Effector CD8-positive, alpha-beta T cell (primary cell): ENCODE measurements at places on chromosomes 5 and 9.

DNA sequence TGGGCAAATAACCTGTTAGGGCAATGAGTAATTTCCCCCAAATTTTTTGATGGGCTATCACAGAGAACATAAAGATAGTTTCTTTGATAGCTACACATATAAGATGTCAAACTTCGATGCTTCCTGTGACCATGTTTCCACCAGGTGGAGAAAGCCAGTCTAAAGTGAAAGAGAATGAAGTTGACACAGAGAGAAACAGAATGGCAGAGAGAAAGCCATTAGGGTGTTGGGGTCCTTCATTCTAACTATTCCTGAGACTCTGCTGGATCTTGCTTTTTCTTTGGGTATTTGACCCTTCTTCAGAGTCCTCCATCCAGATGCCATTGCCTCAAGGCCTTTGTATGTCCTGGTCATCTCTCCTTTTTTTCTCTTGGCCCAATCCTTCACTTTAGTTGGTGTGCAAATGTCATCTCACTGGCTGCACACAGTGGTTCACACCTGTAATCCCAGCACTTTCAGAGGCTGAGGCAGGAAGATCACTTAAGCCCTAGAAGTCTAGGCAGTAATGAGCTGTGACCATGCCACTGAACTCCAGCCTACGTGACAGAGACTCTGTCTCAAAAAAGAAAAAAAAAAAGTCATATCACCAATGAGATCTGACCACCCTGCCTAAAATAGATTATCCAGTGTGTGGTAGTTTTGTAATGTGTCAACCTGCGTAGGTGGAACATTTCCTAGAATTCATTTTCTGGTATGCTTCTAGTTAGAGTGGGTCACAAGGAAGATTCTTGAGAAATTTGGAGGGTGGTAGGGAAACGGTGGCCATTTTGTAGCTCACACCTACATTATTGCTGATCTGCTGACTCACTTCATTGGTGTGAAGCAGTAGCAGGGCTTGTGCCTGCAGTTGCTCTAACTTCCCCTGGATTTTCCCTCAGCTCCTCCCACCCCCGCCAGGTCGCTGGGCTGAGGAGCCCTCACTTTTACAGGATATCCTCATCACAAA is 20.8 kb upstream of the KIF2A start:
- DNase-seq, result no peak

- no peak for DNase-seq
These were observed 406.0 kb downstream of the HINT1 start for GRCh38 chr5:130759061-130759460.

- no peak for DNase-seq
These were observed 33.4 kb downstream of the LPCAT1 start for GRCh38 chr5:1490376-1490775.

DNA sequence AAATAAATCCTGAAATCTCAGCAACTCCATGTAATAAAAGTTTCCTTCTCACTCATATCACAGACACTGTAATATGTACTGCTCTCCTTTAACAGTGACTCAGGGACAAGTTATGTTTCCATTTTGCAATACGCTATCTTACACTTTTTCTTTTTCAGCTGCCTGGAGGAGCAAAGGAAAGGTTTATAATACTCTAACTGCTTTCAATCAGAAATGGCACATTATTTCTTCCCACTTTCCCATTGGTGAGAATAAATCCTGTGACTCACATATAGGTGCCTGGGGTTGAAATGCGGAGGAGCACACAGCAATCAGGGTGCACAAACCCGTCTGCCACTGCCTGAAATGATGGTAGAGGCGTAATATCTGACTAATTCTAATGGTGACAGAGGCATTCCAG is 186.6 kb downstream of the HINT1 start:
- DNase-seq, result no peak

- DNase-seq, result no peak
These were observed 102.2 kb downstream of the MAP1B start for GRCh38 chr5:72209147-72210115.

DNA sequence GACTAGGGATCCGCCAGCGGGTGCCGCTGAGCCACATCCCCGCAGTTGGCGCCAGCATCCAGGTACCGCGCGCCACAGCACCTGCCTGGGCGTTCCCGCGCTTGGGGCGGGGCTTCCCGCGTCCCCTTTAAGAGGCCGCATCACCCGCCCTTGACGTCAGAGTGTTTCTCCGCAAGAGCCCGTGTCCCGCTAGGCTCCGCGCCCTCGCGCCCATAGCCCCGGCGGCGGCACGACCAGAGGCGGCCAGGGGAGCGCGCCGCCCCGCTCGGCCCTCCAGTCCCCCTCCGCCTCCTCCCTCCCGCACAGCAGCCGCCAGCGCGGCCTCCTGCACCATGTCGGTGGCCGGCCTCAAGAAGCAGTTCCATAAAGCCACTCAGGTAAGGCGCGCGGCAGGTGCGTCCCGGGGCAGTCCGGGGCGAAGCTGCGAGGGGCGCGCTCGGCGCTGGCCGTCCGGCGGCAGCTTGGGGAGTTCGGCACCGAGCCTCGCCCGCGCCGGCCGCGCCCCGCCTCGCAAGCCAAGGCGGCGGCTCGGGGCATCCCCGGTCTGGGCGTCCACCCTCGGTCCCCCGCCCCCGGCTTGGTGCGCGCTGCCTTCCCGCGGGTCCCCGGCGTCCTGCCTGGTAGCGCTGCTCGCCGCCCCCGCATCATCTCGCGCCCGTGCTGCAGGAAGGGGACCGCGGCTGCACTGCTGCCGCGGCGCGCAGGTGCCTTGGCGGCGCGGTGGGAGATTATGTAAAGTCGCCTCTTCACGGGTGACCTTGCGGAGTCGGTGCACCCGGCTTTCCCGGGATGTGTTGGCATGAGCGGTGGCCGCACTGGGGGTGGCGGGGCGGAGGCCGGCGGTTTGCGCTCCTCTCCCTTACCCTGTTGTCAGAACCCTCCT is at the start of gene SH3GL2:
SH3GL2 (plus strand) TSS at position 156 of the 883 bp plus-strand sequence.
- DNase-seq, result no peak

GRCh38 chr5:172951371-172952033 is 7.7 kb upstream of the RPL26L1 start:
- no peak for DNase-seq

GRCh38 chr5:61200582-61201155 is 38.4 kb upstream of the SMIM15 start:
- DNase-seq, result no peak

DNA sequence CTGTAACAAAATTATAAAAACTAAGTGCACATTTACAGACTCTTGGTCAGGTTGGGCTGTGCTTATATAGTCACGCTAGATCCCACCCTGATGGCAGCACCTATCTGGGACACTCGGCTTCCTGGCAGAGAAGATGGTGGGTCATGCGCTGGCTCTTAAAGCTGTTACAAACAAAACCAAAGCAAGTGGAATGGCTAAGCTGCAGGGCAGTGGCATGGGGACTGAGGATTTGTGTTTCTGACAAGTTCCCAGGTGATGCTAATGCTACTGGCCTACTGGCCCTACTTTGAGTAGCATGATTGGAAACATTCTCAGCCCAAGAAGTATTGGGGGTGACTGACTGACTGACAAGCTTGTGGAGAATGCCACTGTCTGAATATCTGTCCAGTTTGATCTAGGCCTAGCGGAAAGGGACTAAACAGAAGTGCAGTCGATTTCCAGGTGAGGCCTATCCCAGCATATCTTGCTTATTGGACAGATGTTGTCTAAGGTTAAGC is 8.3 kb downstream of the BTF3 start:
- no peak for DNase-seq

GRCh38 chr5:178336889-178337288 is 104.3 kb upstream of the PHYKPL start:
- DNase-seq, result no peak

- DNase-seq, result no peak
These were observed 44.2 kb upstream of the TCERG1 start for GRCh38 chr5:146402949-146403348.

GRCh38 chr5:147667363-147667762 is 115.2 kb downstream of the JAKMIP2 start:
- no peak for DNase-seq

- DNase-seq, result no peak
These were observed 24.5 kb downstream of the RETREG1 start for GRCh38 chr5:16592255-16592654.
